ENCODE measurements at places on chromosomes 12 and 14.

GRCh38 chr12:106045251-106045674, 93.5 kb downstream of the NUAK1 start:
- DNase-seq = no peak
- H3K4me3 ChIP-seq = no peak overlapping the region
- H3K36me3 ChIP-seq = no peaks in the 10 kb centered on the region
- peaks cover 5% of the 10 kb centered on the region for H3K27me3 ChIP-seq
- no peak overlapping the region for H3K27ac ChIP-seq

GRCh38 chr12:131367983-131368667, 342.8 kb upstream of the SFSWAP start:
- no peak overlapping the region for H3K27ac ChIP-seq
- no peak overlapping the region for H3K4me3 ChIP-seq
- H3K27me3 ChIP-seq = peaks cover 1% of the 10 kb centered on the region

DNA sequence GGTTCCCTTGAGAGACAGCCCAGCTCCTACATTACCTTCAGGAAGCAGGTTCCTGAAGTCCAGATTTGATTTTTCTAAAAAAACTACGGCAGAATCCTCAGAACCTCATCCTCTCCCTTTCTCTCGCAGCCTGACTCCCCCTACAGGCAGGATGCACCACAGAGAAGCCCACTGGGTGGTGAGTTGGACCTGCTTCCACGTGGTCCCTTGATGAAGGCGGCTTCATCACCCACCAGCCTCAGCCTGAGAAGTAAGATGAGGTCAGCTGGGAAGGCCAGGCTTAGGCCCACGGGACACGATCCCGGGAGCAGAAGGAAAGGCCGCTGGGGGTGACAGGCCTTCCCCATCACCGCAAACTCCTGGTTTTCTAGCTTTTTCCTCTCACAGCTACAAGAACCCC, 83.0 kb downstream of the ACTN1 start:
- peaks cover 39% of the 10 kb centered on the region for H3K36me3 ChIP-seq
- H3K4me3 ChIP-seq = no peak overlapping the region
- H3K4me1 ChIP-seq = peaks cover 48% of the 10 kb centered on the region
- no peak overlapping the region for H3K27ac ChIP-seq

DNA sequence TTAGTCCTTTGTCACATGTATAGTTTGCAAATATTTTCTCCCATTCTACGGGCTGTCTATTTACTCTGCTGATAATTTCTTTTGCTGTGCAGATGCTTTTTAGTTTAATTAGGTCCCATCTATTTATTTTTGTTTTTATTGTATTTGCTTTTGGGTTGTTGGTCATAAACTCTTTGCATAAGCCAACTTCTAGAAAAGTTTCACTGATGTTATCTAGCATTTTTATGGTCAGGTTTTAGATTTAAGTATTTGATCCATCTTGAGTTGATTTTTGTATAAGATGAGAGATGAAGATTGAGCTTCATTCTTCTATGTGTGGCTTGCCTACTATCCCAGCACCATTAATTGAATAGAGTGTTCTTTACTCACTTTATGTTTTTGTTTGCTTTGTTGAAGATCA, 1008.4 kb upstream of the ATXN7L3B start:
- no peaks in the 10 kb centered on the region for H3K27me3 ChIP-seq
- DNase-seq = no peak
- H3K4me3 ChIP-seq = no peak overlapping the region
- no peaks in the 10 kb centered on the region for H3K36me3 ChIP-seq
- no peak overlapping the region for H3K27ac ChIP-seq

DNA sequence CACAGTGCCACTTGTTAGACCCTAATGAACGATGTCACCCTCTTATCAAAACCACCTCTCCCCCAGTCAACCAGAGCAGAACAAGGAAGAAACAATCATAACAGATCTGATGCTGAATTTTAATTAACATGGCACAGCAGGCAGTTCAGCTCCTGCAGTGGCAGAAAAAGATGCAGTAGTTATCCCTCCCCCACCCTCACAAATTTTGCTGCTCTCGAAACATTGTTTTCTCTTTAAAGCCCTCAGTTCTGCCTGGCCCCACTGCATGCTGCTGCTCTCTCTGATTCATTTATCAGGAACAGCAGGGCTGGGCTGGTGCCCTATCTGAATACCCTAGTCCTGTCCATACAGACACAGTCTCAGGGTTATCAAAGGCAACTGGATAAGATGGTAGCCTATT, 12.2 kb downstream of the CCDC175 start:
- no peak overlapping the region for H3K4me3 ChIP-seq
- H3K36me3 ChIP-seq = no peaks in the 10 kb centered on the region
- DNase-seq = no peak
- peaks cover 8% of the 10 kb centered on the region for H3K27me3 ChIP-seq
- H3K27ac ChIP-seq = no peak overlapping the region

DNA sequence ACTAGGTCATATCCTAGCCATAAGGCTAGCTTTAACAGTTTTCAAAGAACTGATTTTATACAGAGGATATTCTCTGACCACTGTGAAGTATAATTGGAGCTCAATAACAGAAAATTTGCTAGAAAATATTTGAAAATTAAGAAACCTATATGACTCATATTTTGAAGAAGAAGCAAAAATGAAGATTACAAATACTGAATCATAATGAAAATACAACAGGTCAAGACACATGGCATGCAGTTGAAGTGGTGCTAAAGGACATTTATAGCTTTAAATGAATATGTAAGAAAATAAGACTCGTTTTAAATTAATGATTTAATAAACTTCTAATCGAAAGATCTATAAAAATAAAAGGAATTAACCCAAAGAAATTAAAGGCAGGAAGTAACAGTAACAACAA, 1234.6 kb downstream of the SLC16A7 start:
- H3K36me3 ChIP-seq = no peaks in the 10 kb centered on the region
- no peaks in the 10 kb centered on the region for H3K4me1 ChIP-seq
- H3K27ac ChIP-seq = no peak overlapping the region
- no peak for DNase-seq

DNA sequence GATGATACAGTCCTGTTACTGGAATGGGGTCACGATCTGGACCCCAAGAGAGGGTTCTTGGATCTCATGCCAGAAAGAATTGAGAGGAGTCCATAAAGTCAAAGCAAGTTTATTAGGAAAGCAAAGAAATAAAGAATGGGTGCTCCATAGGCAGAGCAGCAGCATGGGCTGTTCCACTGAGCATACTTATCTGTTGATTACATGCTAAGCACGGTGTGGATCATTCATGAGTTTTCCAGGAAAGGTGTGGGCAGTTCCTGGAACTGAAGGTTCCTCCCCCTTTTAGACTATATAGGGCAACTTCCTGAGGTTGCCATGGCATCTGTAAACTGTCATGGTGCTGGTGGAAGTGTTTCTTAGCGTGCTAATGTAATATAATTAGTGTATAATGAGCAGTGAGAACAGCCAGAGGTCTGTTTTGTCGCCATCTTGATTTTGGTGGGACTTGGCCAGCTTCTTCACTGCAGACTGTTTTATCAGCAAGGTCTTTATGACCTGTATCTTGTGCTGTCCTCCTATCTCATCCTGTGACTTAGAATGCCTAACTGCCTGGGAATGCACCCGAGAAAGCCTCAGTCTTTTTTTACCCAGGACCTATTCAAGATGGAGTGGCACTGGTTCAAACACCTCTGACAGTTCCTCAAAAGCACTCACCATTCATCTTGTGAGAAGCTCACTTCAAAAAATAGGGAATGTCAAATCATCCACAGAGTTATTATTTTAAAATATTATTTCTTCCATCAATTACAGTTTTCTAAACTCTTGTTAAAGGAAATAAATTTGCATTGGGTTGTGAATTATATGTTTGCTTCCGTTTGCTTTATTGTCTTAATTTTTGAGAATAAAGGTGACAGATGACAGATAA, 1358.8 kb upstream of the TMEM132C start:
- no peak for DNase-seq
- H3K27ac ChIP-seq = no peak overlapping the region
- no peaks in the 10 kb centered on the region for H3K36me3 ChIP-seq
- H3K4me3 ChIP-seq = no peak overlapping the region
- peaks cover 8% of the 10 kb centered on the region for H3K27me3 ChIP-seq

GRCh38 chr14:72657214-72657921, 236.5 kb downstream of the DPF3 start:
- no peaks in the 10 kb centered on the region for H3K4me1 ChIP-seq
- H3K4me3 ChIP-seq = no peak overlapping the region
- no peak overlapping the region for H3K27ac ChIP-seq
- DNase-seq = no peak
